Stimulated activated CD8-positive, alpha-beta memory T cell treated with anti-CD3 and anti-CD28 coated beads, Interleukin-4, amount 100 ng/mL, for 4 hours (primary cell): ENCODE measurements at places on chromosomes 11 and 22.

GRCh38 chr11:120130991-120131760, 6.7 kb downstream of the TRIM29 start:
- no peak for DNase-seq

GRCh38 chr11:45713573-45713972, 48.2 kb upstream of the CHST1 start:
- no peak for DNase-seq

GRCh38 chr11:113317339-113317738, 3.0 kb downstream of the TTC12 start:
- no peak for DNase-seq

- DNase-seq, result no peak
Measured at GRCh38 chr22:30236875-30237274, 9.7 kb downstream of the LIF start.

DNA sequence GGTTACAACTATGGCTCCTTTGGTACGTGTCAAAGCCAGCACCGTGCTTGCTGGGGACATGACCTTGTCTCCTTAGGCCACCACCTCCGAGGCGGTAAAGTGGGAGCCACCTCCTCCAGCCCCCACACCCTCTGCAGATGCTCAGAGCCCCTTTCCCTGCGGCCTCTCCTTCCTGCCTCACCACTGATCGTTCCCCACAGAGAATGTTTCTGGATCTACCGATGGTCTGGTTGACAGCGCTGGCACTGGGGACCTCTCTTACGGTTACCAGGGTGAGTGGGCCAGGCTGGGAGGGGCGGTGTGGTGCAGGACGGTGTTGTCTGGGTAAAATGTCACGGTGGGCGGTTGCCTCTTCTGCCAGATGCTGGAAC, 8.9 kb downstream of the SIDT2 start:
- DNase-seq, result no peak

GRCh38 chr11:10474551-10474950, 19.5 kb downstream of the AMPD3 start:
- DNase-seq, result no peak

GRCh38 chr11:1843098-1843473, 4.3 kb downstream of the TNNI2 start:
- no peak for DNase-seq

GRCh38 chr22:24518771-24519485, 23.8 kb downstream of the UPB1 start:
- DNase-seq, result no peak

DNA sequence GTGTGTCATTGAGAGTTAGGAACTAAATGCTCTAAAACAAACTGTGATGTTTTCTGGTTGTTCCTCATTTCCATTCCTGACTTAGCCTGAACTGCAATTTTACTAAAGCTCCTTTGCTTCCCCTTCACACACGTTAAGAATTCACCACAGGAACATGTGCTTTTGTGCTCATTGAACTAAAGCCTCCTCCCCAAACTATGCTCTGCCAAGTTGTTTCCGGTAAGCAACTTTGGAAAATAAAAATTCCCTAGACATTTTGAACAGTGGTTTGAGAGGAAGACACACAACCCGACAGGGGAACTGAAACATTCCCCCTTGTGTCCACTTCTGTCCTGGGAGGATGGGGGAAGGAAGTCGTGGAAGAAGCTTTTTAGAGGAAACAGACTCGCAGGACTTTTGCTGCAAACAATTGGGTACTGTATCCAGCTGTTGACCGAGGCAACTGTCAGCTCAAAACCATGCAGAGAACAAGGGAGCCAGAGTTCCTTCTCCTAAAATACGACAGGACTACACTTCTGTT, 66.9 kb downstream of the GAB2 start:
- no peak for DNase-seq

DNA sequence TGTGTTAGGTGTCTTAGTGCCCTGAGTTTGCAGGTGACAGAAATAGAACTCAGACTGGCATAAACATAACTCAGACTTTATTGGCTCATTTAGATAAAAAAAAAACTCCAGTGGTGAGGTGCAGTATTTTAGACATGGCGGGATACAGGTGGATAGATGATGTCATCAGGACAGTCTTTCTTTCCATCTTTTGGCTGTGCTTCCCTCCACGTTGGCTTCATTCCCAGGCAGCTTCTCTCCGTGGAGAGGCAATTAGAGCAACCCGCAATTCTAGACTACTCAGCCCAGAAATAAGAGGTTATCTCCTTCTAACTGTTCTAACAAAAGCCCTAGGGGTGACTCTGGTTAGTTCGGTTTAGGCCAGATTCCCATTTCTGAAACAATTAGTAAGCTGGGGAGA, 40.5 kb downstream of the NCAM1 start:
- no peak for DNase-seq

- no peak for DNase-seq
Measured at GRCh38 chr11:29019960-29020683, 911.9 kb downstream of the METTL15 start.

DNA sequence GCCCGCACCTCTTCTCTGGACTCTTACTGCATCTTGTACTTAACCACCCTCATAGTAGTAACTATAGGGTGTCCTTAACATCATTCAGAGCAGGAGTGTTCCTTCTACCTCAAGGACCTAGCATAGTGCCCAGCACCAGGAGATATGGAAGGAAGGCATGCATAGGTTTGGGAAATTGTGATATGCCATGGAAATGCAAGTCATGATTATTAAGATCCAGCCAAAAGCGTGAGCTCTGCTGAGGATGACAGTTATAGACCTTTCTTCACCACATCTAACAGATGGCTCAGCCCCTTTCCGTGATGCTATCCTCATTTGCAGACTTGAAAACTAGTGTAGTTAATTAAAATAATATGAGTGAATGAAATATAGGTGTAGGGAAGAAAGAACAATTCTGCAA, 746.1 kb downstream of the NTM start:
- DNase-seq, result no peak
